ENCODE measurements at places on chromosomes 5 and 9. TPM values are rescaled to one million over a fixed set of nuclear protein-coding genes. Genes with fewer than 3 reads are reported as not detected.

GARIN3 gene
- not detected for total RNA-seq

LHX2 gene
- not detected for total RNA-seq

KIF20A gene
- total RNA-seq = 33.3 TPM

ANKRD34B gene
- total RNA-seq = not detected

SPZ1 gene
- total RNA-seq = 0.15 TPM

NME5 gene
- total RNA-seq = not detected

OGN gene
- total RNA-seq = not detected

CLIC3 gene
- total RNA-seq = 1.8 TPM

C9orf50 gene
- not detected for total RNA-seq

RAI14 gene
- total RNA-seq = 0.71 TPM

ARID3C gene
- total RNA-seq = 0.49 TPM

FGD3 gene
- 133 TPM for total RNA-seq

GRM6 gene
- not detected for total RNA-seq

APBA1 gene
- total RNA-seq = 12.8 TPM
